ENCODE measurements at places on chromosomes 7 and 10.

GRCh38 chr10:98901441-98902110 lies 334.1 kb downstream of the HPSE2 start:
- DNase-seq: no peak

DNA sequence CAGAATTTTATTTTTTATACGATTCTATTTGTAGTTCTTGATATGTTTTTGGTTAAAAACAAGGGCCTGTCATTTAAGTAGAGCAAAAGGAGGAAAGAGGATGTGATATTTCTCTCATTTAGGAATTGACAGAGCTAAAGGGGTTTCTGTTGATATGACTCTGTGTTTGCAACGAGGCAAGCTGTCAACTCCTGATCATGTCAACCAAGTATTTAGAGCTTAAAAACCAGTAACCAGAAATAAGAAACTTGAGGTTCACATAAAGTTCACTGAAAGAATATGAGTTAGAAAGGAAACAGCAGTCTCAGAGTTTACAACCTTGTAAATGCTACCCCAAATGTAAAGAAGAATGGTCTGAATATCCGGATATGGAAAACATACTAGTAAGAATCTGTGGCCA lies 434.2 kb downstream of the PARD3 start:
- no peak for DNase-seq

DNA sequence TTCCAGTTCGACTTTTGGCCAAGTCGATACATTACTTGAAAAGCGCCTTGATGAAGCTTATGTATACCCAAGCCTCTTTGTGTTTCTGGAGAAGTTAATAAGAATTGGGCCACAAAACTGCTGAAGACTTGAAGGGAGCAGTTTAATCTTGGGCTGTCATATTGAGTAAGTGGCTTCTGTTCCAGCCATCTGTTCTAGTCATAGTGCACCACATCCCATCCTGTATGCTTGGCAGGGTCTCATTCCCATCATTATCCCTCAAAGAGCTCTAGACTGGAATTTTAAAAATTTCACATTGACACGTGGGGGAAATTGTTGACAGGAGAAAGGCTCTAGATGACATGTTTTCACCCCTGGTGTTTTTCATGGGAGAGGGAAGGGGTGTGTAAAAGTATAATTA lies 196.6 kb upstream of the PLPP4 start:
- DNase-seq: no peak

DNA sequence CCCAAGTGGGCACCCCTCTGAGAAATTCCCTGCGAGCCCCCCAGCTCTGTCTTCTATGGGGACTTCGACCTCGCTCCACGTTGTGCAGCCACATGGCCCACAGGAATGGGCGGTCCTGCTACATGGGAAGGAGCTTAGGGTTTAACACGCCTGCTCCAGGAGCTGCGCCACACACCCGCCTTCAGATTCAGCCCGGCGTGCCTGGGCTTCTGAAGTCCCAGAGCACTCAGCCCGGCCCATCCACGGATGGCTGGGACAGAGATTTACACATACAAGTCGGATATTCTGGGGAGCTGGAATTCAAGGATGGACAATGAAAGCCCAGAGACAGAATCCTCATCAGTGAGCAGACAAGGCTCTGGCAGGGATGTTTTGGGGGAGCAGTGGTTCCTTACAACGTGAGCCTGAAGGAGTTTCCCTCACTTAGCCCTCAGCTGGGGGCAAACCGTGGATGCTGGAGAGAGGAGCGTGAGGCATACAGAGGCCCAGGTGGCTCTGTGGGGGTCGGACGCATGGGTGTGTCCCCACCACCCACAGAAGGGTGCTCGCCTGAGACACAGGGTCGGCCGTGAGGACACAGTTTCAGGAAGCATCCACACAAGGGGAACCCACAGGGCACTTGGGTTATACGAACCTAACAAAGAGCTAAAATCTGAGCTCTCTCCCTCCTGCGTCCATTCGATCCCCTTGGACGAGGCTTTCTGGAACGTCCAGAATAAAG lies 372.9 kb downstream of the DNAJB6 start:
- DNase-seq: no peak

GRCh38 chr10:78849115-78849514 lies 219.7 kb upstream of the ZMIZ1 start:
- DNase-seq: no peak

DNA sequence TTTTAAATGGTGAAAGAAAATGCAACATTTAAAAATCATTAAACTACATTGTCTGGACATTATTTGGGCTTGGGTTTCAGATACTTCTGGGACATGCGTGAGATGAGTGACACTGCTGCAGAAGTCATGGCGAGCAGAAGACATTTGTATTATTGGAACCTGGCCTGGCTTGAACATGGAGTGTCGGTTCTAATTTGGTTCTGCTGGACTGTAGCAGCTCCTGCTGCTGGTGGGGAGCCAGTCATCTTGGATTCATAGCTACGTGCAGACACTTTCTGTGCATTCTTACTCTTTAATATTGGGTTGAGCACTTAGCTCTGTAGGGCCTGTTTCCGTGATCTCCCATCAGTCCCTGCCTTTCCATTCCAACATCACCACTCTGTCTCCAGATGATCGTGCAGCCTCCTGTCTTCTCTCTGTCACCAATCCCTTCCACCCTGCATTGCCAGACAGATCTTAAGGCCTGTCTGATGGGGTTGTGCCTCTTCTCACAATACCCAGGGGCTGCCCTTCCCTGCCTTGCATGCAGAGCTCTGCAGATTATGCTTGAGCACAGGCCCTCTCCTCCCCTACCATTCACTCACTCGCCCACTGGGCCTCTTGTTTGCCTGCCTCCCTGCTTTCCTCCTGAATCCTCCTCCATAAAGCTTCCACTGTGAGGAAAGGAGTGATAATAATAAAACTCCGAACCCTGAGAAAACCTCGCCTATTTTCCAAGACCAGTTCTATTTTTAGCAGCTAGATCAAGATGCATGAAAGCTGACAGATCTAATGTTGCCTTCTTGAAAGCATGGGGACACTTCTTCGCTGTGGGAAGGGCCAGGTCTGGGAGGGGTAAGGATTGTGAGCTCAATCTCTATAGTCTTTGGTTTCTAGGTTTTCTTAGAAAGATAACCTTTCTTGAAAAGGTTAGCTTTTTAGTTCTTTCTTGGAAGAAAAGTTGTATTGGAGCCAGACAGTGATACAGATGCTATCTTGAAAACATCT lies 32.9 kb downstream of the CELF2 start:
- no peak for DNase-seq

- DNase-seq: no peak
Measured at GRCh38 chr7:120079704-120080103, 193.3 kb upstream of the KCND2 start.

GRCh38 chr7:43480581-43480980 lies 102.3 kb upstream of the STK17A start:
- no peak for DNase-seq

DNA sequence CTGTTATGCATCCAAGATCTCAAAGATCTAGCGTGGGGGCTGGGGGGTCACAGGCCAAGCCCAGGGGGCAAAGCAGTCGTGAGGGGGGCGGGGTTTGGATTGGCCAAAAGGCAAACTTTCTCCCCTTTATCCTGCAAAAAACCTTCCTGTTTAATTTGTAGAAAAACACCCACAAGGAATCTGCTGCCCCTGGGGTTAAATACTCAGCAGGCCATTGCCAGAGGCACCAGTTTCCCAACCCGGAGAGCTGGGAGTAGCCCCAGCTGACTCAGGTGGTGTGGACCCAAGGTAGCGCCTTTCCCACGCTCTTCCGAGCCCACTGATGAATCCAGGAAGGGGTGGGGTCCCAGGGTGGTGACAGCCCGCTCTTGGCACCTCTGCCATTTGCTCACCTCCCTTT lies 21.4 kb downstream of the KCP start:
- no peak for DNase-seq

GRCh38 chr10:78523453-78523852 lies 489.8 kb downstream of the RPS24 start:
- DNase-seq: no peak
